ENCODE measurements at places on chromosomes 5 and 9.

GRCh38 chr5:109823597-109823996 is 133.9 kb downstream of the MAN2A1 start:
- DNase-seq, result no peak

GRCh38 chr9:104177676-104178075 is 83.6 kb downstream of the SMC2 start:
- DNase-seq, result no peak

GRCh38 chr9:70392189-70392588 is 22.3 kb downstream of the KLF9 start:
- no peak for DNase-seq

- no peak for DNase-seq
Measured at GRCh38 chr5:31846934-31847333, 208.0 kb downstream of the PDZD2 start.

DNA sequence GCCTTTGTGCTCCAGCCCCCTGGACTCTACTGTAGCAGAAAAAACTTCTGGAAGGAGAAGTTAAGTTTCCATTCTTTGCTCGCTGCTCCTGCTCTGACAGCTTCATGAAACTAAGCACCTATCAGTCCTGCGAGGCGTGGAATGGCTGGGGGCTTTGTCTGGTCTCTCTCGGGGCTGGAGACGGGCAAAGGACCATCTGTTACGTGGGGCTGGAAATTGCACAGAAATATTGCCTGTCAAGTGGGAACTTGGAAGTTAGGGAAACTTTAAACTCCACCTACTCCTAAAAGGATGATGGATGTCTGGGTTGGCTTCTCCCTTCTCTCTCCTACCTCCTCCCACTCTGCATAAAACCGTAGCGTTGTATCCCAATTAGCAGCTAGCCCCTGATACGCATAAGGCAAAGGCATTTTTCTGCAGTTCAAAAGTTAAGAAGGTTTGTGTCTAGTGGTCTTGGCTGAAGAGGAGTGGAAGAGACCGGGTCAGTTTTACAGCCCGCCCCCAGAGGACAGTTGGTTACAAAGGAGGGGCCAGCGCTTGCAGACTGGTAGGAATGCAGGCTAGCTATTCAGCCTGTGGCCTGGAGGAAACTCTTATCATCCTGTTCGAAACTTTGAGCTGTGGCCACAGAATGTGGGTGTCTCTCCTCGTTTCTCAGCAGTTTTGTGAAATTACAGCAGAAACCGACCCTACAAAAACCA is 1.3 kb downstream of the FBXL7 start:
- DNase-seq, result peak; percentile 65
